ENCODE measurements at places on chromosomes 3 and 15.
A peak's percentile ranks its signal among the peaks of the same experiment; 100 is the strongest.

- DNase-seq, result no peak
These were observed 524.7 kb downstream of the GRM7 start for GRCh38 chr3:7385635-7386034.

DNA sequence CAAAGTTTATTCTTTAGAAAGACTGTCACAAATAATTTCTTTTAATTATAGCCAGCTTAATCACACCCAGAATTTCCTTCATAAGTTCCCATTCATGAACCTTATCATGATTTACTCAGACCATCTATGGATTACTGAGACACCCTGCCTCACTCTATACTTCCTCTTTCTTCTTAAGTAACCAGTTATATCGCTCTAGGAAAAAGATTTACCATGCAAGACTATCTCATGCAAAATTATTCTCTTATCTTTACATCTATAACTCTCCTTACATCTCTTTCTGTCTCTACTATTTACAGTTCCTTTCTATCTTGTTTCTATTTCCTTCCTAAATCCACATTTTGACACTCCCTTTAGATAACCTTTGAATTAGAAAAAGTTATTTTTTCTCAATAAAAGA lies 316.8 kb downstream of the POLQ start:
- DNase-seq, result no peak

- no peak for DNase-seq
These were observed 28.4 kb downstream of the RASGRP1 start for GRCh38 chr15:38536201-38536676.

GRCh38 chr3:184338511-184338945 lies 1.1 kb downstream of the FAM131A start:
- peak; percentile 78 for DNase-seq

DNA sequence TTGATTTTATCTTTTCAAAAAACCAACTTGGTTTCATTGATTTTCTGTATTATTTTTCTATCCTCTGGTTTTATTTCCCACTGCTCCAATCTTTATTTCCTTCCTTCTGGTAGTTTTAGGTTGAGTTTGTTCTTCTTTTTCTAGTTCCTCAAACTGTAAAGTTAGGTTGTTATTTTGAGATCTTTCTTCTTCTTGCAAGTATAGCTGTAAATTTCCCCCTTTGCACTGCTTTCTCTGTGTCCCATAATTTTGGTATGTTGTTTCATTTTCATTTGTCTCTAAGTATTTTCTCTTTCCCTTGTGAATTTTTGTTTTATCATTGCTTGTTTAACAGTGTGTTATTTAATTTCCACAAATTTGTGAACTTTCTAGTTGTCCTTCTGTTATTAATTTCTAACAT lies 120.0 kb downstream of the PLD1 start:
- DNase-seq, result no peak

- DNase-seq, result no peak
These were observed 4.9 kb downstream of the MUC4 start for GRCh38 chr3:195806916-195807231.

DNA sequence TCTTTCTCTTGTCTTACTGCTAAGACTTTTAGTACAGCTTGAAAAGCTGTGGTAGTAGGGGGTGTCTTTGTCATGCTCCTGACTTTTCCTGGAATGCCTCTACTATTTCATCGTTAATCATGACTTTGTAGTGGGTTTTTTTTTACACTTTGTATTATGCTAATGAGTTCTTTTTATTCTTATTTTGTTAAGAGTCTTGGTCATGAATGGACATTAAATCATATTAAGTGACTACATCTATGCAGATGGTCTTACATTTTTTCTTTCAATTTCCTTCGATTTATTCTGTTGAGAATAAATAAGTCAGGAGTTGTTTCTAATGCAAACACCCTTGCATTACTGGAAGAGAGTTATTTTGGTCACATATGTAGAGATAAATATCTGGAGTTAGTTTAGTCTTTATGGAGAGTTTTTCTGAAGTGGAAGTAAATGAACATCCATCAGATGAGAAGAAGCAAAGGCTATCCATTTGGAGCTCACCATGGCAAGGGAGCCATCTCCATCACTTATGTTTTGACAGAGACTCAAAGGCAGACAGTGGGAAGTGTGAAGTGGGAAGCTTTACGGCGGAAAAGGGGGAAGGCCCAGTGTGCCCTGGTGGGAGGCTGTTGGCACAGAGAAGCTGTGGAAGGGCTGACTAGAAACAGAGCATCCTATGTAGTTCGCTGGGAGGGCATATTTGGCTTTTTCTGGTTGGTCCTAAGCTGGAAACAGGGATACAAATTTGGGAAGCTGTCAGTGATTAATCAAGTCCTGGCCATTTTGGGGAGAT lies 73.1 kb upstream of the PRR23E start:
- no peak for DNase-seq

- DNase-seq, result no peak
These were observed 335.7 kb upstream of the PPP2R3A start for GRCh38 chr3:135629701-135630408.

GRCh38 chr3:28109829-28110228 lies 131.6 kb upstream of the CMC1 start:
- no peak for DNase-seq

GRCh38 chr3:118476885-118477618 lies 557.6 kb downstream of the IGSF11 start:
- DNase-seq, result no peak

- no peak for DNase-seq
These were observed 28.4 kb upstream of the PRICKLE2 start for GRCh38 chr3:64253689-64254088.

DNA sequence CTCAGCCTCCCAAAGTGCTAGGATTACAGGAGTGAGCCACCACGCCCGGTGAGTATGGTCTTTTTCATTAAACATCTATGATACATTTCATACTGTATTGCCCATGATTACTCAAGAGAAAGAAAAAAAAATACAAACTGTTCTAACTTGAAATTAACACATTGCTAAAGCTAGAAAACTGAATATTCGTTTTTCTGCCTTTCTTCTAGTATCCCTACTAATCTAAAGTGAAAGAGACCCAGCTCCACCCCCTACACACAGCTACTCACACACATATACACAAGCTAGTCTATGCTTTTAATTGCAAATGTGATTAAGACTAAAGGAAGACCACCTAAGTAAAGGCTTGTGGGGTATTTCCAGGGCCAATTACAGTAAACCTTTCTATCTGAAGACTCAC lies 43.1 kb downstream of the INO80 start:
- DNase-seq, result no peak

DNA sequence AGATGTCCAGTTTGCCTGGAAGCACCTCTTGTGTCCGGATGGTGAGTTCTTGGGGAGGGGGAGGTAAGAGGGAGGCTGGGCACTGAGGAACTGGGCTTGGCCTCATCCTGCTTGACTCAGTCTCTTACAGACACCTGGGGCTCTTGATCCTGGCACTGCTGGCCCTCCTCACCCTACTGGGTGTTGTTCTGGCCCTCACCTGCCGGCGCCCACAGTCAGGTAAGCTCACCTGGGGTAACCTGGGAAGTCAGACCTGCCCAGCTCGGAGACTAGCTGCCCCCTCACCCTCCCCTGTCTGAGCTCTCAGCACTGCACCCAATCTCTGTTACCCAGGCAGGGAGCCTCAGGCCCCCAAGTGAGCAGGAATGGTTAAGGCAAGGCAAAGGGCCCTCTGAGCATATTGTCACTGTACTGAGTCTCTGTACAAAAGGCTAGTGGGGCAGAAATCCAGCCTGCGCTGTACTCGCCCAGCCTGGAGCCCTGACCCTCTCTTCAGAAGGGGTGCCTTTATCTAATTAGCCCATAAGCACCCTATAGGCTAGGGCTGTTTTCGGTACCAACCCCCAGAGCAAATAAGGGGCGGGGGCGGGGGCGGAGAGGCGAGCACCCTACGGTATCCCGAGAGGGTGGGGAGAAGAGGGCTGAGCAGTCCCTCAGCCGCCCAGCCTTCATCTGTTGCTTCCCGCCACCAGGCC lies 2.2 kb upstream of the IL17RC start:
- no peak for DNase-seq

GRCh38 chr3:7461202-7461825 lies 600.4 kb downstream of the GRM7 start:
- DNase-seq, result no peak

GRCh38 chr3:189721873-189722665 lies 90.9 kb downstream of the TP63 start:
- DNase-seq, result no peak

GRCh38 chr3:17055374-17056276 lies 170.9 kb downstream of the PLCL2 start:
- no peak for DNase-seq

- DNase-seq, result no peak
These were observed 516.8 kb upstream of the ATP11B start for GRCh38 chr3:182276512-182276911.

GRCh38 chr3:50365842-50366220 lies 6.5 kb upstream of the TMEM115 start:
- no peak for DNase-seq

DNA sequence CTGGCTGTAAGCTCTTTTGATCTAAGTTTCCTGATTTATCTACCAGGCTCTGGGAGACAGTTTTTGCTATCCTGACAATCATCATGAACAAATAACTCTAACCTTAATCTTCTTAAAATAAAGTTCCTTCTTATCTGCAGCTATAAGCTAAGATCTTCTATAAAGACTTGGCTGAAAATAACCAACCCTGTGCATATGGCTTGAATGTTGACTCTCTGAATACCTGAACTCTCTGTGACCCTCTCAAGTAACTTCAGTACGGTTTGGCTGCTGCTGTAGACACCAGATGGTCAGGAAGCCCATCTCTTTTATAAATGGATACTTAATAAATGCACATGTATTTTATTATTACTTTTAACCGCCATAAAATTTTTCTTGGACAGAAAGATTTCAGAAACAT lies 412.4 kb upstream of the CBLB start:
- DNase-seq, result no peak

DNA sequence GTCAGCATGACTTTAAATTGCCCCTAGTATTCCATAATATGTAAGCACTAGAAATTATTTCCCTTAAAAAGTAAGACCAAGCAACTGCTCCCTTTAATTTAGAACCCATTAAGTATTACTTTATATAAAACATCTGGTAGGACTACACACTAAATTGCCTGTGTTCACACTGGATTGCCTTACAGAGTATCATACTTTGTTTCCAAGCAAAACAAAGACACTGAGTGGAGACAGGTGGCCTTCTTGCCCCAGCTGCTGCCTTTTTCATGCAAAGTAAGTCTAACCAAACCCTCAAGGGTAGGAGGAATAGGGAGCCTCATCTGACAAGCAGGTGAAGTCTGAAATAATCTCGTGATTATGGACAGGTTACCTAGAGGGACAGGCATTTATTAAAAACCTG lies 87.3 kb downstream of the PEX5L start:
- no peak for DNase-seq

DNA sequence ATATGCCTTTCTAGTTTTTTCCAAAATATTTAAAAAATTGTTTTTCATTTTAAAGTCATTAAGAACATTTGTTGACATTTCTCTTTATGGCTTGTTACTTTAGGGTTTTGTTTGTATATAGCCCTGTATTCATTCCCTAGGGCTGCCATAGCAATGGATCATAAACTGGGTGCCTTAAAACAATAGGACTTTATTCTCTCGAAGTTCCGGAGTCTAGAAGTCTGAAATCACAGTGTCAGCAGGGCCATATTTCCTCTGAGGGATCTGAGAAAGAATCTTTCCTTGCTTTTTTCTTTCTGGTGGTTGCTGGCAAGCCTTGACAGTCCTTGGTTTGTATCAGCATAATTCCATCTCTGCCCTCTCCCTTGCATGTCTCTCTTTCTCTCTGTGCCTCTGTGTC lies 63.4 kb upstream of the CADPS start:
- no peak for DNase-seq

DNA sequence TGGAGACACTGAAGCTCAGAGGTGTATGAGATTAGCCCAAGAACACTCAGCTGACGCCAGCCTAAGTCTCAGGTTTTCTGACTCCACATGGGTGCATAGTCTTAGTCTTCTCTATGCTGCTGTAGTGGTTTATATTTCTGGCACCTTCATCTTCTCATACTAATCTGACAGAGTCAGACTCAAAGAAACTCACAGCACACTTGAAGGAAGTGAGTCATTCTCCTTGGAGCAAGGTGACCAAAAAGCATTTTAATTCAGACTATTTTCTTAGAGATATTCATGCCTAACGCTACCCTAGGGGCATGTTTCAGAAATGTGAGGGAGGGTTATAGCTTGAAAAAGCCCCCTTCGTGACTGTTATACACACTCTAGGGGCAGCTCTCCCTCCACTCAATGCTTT lies 775.3 kb upstream of the ARPP21 start:
- DNase-seq, result no peak

GRCh38 chr3:111732252-111732879 lies 126.7 kb upstream of the PHLDB2 start:
- no peak for DNase-seq

- DNase-seq, result no peak
These were observed 72.3 kb downstream of the PIAS1 start for GRCh38 chr15:68126396-68126795.

DNA sequence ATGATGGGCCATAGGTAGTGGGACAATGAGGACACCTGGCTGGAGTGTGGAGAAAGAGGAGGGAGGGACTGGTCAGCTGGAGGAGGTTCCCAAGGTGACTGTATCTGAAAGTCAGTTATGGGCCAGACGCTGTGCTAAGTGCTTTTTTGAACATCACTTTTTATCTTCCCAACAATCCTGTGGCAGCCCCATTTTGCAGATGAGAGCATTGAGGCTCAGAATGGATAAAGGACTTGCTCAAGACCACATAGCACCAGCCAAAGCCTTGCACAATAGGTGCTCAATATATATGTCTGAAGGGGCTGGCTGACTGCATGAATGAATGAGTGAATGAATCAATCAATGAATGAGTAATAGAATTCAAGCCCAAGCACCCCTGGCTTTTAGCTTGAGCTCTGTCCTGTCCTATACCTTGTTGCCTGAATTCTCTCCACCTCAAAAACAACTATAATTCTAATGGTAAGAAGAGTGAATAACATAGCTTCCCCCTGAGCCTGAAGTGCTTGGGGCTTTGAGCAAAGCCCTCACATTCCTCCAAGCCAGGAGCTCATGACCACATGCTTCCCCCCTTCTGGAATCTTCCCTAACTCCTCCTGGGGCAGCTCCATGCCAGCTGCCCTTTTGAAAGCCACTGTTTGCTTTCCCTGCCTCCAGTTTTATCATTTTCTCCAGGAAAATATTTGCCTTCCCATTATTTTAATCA lies 150.9 kb downstream of the RPLP1 start:
- DNase-seq, result no peak

GRCh38 chr3:69938931-69939330 lies 60.6 kb upstream of the SAMMSON start:
- DNase-seq, result no peak
